ENCODE measurements at places on chromosomes 13 and 19. TPM values are rescaled to one million over a fixed set of nuclear protein-coding genes. Genes with fewer than 3 reads are reported as not detected.

DNA sequence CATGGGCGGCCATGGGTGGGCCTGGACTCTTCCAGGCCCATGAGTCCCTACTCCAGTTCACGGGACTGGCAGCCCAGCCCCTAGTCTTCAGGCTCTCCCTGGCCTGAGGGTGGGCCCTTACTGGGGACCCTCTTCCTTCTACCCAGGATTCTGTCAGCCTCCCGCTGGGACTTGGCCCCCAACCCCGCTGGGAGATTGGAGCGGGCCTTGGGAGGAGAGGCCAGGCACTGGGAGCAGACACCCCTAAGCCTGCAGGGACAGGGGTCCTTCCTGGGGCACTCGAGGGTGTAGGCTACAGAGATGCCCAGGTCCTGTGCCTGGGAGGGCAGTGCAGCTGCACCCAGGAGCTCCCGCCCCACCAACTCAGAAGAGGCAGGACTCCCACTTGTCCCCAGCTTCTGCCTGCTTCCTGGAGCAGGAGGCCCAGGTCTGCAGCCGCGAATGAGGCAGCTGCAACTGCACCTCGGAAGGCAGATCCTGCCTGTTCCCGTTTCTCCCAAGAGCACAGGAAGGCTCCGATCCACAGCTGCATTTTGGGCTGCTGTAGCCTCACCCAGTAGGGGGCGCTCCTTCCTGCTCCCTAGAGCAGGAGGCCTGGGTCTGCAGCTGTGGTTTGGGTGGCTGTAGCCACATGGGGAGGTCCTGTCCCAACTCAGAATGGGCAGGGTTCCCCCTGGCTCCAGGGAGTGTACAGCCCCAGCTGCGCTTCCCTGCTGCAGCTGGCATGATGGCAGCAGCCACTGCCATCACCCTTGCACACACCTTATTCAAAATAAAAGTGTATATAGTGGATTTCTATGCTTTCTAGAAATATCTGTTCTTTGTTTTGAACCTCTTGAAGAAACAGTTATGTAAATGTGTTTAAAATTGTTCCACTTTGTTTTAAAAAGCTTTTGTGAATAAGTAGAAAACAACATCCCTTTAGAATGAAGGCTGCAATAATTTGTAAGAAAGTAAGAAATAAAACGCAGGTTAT, 46.8 kb downstream of the TEX26 start:
- no peaks in the 10 kb centered on the region for H3K4me1 ChIP-seq
- no peaks in the 10 kb centered on the region for H3K36me3 ChIP-seq
- no peak for DNase-seq

DNA sequence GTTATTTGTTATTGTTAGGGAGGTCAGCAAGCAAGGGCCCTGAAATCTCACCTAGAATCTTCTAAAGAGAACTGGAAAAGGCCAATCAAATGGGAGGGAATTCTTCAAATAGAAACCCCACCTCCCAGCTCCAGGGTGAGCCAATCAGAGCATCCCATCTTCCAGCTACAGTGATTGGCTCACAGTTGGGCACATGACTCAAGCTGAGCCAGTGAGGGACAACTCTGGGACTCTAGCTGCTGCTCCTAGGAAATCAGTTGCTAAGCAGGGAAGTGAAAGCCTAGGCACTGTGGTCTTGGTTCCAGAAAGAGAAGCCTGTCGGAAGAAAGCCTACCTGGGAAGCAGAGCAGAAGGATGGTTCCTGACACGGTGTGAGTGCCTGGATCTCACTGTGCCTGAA, 13.4 kb downstream of the TM6SF2 start:
- H3K4me1 ChIP-seq, result no peaks in the 10 kb centered on the region
- H3K36me3 ChIP-seq, result no peaks in the 10 kb centered on the region
- peaks cover 79% of the 10 kb centered on the region for H3K27me3 ChIP-seq
- no peak for DNase-seq

DNA sequence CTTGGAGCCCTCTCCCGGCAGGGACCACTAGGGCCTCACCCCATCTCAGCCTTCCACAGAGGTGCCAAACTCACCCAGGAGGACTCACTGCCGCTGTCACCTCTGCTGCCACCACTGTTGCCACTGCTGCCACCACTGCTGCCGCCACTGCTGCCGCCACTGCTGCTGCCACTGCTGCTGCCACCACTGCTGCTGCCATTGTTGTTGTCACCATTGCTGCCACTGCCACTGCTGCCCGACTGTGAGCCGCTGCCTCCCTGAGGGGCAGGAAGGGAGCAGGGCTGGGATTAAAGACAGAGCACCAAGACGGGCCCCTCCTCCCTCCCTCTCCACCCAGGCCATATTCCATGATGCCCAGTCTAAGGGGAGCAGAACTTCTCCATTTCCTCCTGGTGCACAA, 2.1 kb downstream of the DMKN start:
- H3K4me3 ChIP-seq, result no peak overlapping the region
- DNase-seq, result no peak
- H3K36me3 ChIP-seq, result no peaks in the 10 kb centered on the region
- peaks cover 14% of the 10 kb centered on the region for H3K27me3 ChIP-seq
- no peak overlapping the region for H3K27ac ChIP-seq
- H3K4me1 ChIP-seq, result no peaks in the 10 kb centered on the region

GRCh38 chr13:99347911-99348451, 40.8 kb upstream of the GPR183 start:
- no peak overlapping the region for H3K4me3 ChIP-seq
- no peak overlapping the region for H3K27ac ChIP-seq
- H3K4me1 ChIP-seq, result peaks cover 8% of the 10 kb centered on the region
- peaks cover 40% of the 10 kb centered on the region for H3K36me3 ChIP-seq
- H3K27me3 ChIP-seq, result no peaks in the 10 kb centered on the region

- H3K36me3 ChIP-seq, result peaks cover 40% of the 10 kb centered on the region
- peaks cover 69% of the 10 kb centered on the region for H3K4me1 ChIP-seq
- no peaks in the 10 kb centered on the region for H3K27me3 ChIP-seq
- H3K27ac ChIP-seq, result peak overlapping the region; percentile 58
- peak overlapping the region; percentile 96 for H3K4me3 ChIP-seq
Observed at GRCh38 chr19:49497789-49498103, 1.5 kb downstream of the RPS11 start.

GRCh38 chr13:50936679-50937078, 27.1 kb downstream of the RNASEH2B start:
- H3K36me3 ChIP-seq, result peaks cover 89% of the 10 kb centered on the region
- no peak for DNase-seq
- H3K4me1 ChIP-seq, result no peaks in the 10 kb centered on the region
- no peak overlapping the region for H3K4me3 ChIP-seq
- H3K27me3 ChIP-seq, result no peaks in the 10 kb centered on the region
- H3K27ac ChIP-seq, result no peak overlapping the region

ZNF548 gene
- 14.7 TPM for total RNA-seq

ZNF813 gene
- total RNA-seq, result 4.6 TPM

Measured in thymus (tissue), 14 donors.